Mesenteric fat pad (tissue), 1 donor: ENCODE measurements at places on chromosomes 3 and 15. TPM values are rescaled to one million over a fixed set of nuclear protein-coding genes. Genes with fewer than 3 reads are reported as not detected.

GRCh38 chr15:36468746-36469145, 110.7 kb upstream of the CDIN1 start:
- DNase-seq, result no peak

- DNase-seq, result no peak
Observed at GRCh38 chr15:29538044-29538443, 268.4 kb upstream of the NSMCE3 start.

- DNase-seq, result no peak
Observed at GRCh38 chr15:25838191-25838870, 24.8 kb downstream of the ATP10A start.

GRCh38 chr3:178295292-178295912, 240.8 kb upstream of the KCNMB2 start:
- no peak for DNase-seq

DNA sequence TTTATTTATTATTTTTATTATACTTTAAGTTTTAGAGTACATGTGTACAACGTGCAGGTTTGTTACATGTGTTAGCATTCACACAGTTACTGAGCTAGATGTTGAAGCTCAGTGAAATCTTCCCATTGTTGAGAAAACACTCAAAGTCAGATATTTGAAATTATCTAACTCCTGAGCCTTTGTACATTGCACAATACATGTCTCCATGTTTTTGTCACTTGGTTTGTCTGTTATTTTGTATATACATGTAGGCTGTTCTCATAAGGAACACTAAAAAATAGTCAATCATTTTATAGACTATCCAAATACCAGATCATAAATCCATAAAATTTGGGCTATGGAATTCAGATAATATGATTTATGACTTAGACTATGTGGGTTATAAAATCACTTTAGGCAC, 1126.5 kb downstream of the NSUN3 start:
- no peak for DNase-seq

GRCh38 chr3:50338965-50339364, 1.7 kb downstream of the RASSF1 start:
- DNase-seq, result no peak

DNA sequence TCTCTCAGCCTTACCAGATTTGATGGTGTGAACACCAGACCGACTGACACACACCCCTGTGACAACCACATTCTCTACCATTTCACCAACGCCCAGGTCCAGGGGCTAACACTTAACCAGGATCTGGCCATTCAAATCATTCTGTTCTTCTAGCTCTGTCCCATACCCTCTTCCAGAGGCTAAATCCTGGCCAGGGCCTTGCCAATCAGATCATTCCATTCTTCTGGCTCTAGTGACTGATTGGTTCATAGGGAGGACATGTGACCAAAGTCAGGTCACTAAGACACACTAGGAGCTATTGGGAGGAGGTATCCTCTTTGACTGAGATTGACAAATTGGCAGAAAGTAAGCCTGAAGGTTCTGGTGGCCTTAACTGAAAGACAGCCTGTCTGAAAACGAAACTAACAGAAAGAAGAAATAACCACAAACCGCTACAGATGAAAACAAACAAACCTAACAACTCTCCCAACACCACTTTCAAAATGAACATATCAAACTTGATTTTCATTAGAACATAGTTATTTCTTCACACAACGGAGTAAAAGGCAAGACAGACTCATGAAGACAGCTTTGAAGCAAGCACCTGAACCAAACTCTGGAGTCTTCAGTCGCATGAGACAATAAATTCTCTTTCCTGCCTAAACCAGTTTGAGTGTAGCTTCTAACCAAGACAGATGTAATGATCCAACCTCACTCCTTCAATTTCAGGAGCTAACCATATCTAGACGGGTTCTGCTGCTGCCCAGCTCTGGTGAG, 68.5 kb downstream of the TRANK1 start:
- no peak for DNase-seq

- no peak for DNase-seq
Observed at GRCh38 chr15:58282060-58282708, 144.0 kb downstream of the AQP9 start.

DNA sequence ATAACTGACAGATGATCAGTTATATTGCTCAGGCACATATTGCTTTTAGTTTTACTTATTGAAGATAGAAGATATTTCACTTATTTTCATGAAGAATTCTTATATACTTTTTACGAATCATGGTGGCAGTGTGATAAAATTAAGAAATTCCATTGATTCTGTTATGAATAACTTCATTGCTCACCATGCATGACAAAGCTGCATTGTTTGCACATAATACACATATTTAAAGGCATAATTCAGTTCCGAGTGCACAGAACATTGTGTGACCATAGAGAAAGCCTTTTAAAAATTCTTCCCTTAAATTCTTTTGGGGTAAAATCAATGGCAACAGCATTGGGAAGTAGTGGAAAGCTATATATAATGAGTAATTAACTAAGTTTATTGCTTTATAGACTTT, 82.5 kb upstream of the NAALADL2 start:
- DNase-seq, result no peak

DNA sequence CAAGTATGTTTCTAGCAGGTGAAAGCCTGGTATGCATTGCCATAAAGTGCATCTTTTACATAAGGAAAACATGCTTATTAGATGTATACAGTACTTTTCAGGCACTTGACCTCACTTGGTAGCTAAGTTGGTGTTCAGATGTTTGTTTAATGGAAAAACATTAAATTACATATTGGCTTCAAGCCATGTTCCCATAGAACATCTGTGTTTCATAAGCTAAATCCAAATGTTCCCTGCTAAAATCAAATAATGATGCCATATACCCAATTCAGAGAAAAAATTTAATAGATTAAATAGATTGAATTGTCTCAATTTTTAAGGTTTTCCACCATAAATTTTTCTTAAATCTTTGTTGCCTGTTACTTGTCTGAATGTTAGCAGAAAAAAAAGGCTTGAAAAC, 19.1 kb upstream of the RPL22L1 start:
- no peak for DNase-seq

- DNase-seq, result no peak
Observed at GRCh38 chr3:119672776-119673175, 4.4 kb downstream of the COX17 start.

- DNase-seq, result no peak
Observed at GRCh38 chr3:61450866-61451265, 110.5 kb upstream of the PTPRG start.

DNA sequence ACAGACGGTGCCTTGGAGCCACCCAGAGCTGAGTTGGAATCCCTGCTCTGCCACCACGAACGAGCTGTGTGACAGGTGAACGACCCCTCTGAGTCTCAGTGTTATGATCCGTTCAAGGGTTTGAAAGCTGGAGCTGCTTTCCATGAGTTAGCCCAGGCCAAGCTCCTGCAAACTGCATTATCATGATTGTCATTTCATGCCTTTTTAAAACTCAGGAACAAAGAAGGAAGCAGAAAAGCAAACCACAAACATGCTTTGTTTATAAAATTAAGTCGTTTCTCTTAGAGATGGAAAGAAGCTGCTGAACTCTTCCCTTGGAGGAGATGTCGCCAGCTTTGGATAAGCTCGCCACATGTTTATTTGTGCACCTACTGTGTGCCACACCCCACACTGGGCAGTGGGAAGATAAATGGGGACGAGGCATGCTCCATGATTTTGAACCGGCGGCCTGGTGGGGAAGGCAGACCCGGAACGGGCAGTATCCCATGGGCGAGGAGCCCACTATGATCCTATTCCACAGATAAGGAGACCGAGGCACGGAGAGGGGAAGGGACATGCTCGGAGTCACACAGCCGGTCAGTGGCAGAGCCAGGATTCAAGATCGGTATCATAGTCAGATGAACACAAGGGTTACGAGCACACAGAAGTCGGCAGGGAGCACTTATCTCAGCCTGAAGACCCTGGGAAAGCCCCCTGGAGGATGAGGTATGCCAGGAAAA, 15.9 kb downstream of the HRH1 start:
- DNase-seq, result peak; percentile 60

GRCh38 chr15:52109559-52110451, 2.8 kb downstream of the BCL2L10 start:
- DNase-seq, result no peak

DNA sequence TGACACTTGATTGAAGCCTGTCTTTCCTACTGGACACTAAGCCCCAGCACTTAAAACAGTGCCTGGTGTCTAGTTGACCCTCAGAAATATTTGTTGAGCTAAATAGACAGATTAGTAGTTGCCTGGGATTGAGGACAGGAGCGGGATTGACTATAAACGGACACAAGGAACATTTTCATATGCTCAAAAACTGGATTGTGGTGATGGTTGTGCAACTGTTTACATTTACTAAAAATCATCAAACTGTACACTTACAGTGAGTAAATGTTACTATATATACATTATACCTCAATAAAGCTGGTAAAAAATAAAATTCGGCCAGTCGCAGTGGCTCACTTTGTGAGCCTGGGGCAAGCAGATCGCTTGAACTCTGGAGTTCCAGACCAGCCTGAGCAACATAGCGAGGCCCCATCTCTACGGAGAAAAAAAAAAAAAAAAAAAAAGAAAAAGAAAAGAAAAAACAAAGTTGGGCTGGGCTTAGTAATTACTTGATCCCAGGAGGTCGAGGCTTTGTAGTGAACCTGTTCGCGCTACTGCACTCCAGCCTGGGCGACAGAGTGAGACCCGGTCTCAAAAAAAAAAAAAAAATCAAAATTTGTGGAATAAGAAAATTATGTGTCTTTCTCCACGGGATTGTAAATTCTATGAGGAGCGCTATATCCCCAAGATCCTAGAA, 632 bp upstream of the IDH3A start:
- peak; percentile 8 for DNase-seq

DNA sequence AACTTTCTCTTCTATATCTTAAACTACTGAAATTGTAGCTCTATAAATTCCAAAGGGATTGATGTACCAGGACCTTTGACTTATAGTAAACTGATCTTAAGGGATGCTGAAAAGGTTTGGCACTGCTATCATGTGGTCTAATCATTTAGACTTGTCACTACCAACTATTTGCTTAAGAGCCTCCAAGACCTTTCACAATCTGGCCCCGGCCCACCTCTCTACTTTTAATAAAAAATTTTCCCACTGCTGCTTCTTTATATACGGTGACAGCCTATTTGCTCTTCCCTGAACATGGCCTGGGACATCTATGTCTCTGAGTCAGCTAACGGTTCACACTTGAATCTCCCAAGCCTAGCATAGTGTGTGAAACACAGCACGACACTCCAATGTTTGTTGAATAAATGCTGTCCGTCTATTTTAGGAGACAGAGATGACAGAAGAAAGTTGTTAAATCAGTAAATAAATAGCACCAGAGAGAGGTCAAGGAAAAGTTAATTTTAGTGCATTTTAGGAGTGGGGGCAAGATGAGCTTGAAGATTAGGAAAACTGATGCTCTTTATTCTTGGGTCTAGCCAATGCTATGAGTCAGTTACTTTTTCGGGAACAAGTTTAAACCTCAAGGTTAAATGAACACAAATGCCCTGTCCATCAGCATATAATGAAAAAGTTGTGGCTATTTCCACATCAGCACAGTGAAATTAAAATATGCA, 212.9 kb downstream of the TIGIT start:
- no peak for DNase-seq

GRCh38 chr3:101036213-101036618, 43.0 kb upstream of the ABI3BP start:
- no peak for DNase-seq

- no peak for DNase-seq
Observed at GRCh38 chr15:65887565-65887964, 18.3 kb downstream of the RAB11A start.

GRCh38 chr3:53570709-53571108, 76.3 kb downstream of the CACNA1D start:
- DNase-seq, result no peak

GRCh38 chr3:171230865-171231264, 204.3 kb upstream of the SLC2A2 start:
- DNase-seq, result no peak

- no peak for DNase-seq
Observed at GRCh38 chr15:100853676-100854440, 25.8 kb upstream of the ALDH1A3 start.

- no peak for DNase-seq
Observed at GRCh38 chr15:83327041-83327440, 42.6 kb upstream of the BNC1 start.

DNA sequence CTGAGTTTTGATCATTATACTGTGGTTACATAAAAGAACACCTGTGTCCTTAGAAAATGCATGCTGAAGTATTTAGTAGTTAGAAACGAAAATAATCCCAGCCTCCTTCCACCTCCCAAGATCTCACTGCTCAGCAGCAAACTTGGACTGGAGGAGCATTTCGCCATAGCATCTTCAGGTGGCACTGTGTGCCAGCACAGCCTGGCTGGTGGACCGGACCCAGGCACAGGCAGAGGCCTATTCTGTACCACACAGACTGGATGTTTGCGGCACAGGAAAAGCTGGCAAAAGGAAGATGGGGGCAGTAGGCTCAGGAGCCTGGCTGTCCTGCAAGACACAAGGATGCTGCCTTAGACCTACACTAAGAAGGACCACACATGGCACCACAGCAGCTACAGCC, 10.2 kb downstream of the STIMATE start:
- DNase-seq, result no peak

GRCh38 chr3:53160660-53161449, at the start of gene PRKCD:
Gene PRKCD, plus strand, starts transcription at chr3:53161209. Its CDS starts 17,214 bp downstream, at chr3:53178423.
- DNase-seq, result peak; percentile 96

DNA sequence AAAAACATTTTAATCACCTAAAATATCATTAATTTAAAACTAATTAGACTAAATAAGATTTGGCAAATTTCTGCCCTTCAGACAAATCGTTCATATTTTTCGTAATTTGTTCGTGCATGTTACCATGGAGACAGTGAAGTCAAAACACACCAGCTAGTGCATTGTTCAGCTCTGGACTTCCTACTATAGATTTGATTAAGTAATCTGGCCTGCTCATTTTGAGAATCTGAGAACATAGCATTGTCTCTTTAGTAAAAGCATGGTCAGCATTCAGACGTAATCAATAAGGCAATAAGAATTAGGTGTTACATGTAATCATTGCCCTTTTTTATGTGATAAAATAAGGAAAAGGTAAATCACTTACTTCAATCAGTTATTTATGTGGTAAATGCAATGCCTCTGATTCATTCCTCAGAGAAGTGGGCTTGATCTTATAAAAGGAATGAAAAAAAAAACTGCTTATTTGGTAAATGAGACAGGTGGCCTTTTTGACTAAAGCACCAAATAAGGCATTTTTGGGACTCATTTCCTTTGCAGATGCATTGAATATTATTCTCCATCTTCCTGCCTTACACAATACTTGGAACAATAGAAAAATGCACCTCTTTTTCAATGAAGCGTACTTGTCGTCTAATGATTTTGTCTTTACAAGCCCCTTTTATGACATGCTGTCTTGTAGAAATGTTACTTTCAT, 84.5 kb upstream of the FNDC3B start:
- DNase-seq, result no peak

C3orf85 gene
- total RNA-seq, result not detected

PLSCR2 gene
- not detected for total RNA-seq

CYP1A1 gene
- 65.0 TPM for total RNA-seq

CCR3 gene
- total RNA-seq, result not detected

MYO5C gene
- 18.5 TPM for total RNA-seq

DOCK3 gene
- 0.51 TPM for total RNA-seq

C3orf49 gene
- not detected for total RNA-seq

MED12L gene
- 0.48 TPM for total RNA-seq

SLC9C1 gene
- total RNA-seq, result not detected

TRIM59 gene
- 0.48 TPM for total RNA-seq

DHX36 gene
- 72.3 TPM for total RNA-seq

ALDH1A2 gene
- total RNA-seq, result 7.5 TPM

MELTF gene
- total RNA-seq, result 28.2 TPM
